ENCODE measurements at places on chromosomes 7 and 10.

DNA sequence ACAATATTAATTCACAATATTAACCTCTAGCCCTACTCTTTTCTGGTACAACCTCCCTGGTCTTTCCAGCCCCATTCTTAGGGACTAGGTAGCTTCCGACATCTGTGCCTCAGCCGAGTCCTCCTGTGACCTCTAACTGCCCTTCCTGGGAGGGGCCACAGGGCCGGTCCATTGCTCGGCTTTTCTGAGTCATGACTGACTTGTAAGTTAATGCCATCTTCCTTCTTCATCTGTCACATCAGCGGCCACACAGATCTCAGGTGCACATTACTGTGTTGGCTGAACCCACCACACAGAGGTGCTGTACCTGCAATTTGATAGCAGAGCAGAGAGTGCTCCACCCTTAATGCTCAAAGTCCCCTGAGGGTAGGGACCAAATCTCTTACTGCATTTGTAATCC is 4.1 kb upstream of the CPA4 start:
- DNase-seq = no peak

- DNase-seq = no peak
Measured at GRCh38 chr7:154776350-154776749, 226.6 kb downstream of the PAXIP1 start.

DNA sequence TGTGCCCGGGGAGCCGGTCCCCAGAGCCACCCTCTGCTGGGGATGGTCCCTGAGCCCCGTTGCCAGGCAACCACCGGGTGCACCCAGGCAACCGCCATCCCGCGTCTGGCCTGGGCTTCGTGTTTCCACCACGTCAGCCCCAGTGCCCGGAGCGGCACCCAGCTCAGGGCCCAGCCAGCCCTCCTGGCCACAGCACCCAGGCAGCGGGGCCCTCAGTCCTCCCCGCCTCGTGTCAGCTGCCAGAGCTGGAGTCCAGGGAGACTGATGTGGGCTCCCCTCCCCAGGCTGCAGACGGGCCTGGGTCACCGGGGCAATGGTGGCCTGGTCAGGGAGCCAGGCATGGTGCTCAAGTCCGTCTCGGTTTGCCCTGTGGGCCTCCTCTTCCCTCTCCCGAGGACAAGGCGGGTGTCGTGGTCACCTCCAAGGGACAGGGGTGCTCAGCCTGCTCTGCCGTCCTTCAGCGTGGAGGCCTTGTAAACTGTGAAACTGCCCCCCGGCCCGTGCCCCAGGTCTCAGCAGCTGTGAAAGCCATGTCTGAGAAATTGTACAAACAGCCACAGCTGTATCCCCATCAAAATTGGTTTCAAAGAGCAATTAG is 72.5 kb downstream of the MICALL2 start:
- DNase-seq = no peak

GRCh38 chr7:39465055-39465929 is 100.9 kb upstream of the YAE1 start:
- DNase-seq = peak; percentile 70

DNA sequence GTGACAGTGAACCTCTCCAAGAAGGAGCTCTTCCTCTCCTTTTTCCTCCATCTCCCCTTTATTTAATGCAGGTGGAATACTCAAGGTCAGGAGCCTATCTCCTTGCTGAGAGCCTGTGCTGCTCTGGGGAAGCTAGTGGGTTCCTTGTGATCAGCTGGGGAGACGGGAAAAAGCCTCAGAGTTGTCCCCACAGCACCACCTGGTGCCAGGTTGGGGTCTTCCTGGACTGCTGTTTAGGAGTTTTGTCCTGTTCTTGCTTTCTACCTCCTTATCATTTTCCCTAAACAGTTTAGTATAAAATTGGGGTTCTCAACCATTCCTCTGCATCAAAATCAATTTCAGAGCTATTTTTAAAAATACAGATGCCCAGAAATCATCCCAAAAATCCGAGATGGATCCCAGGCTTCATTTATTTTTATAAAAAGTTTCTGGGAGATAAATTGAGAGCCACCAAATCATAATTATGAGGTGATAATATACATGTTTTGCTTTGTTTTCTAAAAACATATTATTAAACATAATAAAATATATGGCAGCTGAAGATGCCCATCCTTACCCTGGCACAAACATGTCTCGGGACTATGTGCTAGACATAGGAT is 44.3 kb downstream of the MACC1 start:
- DNase-seq = peak; percentile 72

DNA sequence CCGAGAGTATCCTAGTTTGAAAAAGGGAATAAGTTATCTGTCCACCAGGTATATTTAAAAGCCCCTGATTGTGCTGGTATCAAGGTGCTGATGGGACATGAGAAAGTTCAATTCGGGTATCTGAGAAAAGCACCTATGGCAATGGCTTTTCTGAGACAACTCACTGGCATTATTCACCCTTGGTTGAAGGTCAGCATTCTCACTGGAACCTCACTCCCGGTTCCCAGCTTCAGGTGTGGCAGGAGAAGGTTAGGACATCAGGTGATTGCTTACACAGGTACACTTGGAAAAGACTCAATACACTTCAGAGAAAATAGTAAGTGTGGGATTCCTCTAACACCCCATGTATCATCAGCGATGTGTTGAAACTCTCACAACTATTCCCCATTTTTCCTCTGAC is 643.1 kb downstream of the INHBA start:
- no peak for DNase-seq

DNA sequence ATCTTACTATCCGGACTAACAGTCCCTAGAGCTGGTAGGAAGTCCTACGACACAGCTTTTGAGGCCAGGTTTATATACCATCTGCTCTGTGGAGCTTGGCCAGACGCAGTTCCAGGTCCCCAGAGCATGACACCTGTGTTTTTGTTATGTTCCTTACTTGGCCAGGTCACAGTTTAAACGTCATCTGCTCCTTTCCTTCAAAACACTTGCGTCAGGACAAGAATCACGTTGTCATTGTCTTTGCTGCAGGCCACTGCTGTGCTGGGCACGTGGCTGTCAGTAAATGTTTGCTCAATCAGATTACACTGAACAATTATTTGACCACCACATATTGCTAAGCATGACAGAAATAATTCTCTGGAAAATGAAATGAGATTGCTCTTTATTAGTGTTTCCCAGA is 23.9 kb downstream of the SLC18A2 start:
- DNase-seq = no peak

DNA sequence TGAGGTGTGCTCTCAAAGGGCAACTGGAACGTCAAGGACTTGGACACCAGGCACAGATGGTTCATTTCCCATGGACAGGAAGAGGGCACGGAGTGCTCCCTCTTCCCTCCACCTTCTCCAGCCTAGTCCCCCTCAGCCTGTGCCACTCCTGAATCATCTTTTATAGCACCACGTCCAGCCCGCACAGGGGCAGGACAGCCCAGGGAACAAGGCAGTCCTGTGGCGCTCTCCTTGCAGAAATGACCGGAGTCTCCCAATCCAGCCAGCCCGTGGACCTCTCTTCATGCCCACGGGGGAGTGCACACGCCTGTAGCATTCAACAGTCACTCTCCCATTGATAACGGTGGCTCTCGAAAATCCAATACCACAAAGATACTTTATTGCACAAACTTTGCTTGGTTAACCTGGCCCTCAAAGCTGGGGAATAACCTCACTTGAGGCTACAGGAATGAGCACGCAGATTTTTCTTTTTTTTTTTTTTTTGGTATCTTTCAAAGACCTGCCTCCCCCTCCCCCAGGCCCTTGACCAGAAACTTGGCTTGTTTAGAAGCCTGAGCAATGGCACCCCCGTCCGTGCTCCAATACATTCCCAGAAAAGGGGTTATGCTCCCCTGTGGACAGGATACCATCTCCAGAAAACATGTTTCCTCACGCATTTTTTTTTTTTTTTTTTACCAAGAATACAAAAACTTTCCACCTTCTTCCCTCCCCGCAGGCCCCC is 733 bp downstream of the PRKCQ start:
- DNase-seq = no peak

Data from urothelium cell line (cell line).